T-helper 1 cell (primary cell): ENCODE measurements at places on chromosomes 2 and 18.

DNA sequence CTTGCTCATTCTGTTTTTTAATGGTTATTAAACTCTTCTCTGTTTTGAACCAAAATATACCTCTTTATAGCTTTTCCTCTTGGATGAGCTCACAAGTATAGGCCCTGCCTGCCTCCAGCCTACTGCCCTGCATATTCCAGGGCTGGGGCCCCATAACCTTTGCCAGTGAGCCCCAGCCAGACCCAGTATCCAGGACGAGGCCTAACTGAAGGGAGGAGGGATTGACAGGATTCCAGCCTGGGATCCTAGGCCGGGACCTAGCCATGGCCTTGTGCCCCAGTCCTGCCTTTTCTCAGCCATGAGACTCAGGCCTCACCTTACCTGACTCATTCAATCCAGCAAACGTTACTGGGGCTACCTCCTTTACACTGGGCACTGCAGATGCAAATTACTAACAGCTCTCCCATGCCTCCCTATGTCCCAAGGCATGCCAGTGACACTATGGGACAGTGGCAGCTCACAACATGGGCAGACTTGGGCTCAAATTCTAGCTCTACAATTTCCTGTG lies 159.2 kb downstream of the DDX1 start:
- no peak for DNase-seq

- no peak for DNase-seq
Measured at GRCh38 chr2:145032791-145033190, 512.9 kb upstream of the ZEB2 start.

DNA sequence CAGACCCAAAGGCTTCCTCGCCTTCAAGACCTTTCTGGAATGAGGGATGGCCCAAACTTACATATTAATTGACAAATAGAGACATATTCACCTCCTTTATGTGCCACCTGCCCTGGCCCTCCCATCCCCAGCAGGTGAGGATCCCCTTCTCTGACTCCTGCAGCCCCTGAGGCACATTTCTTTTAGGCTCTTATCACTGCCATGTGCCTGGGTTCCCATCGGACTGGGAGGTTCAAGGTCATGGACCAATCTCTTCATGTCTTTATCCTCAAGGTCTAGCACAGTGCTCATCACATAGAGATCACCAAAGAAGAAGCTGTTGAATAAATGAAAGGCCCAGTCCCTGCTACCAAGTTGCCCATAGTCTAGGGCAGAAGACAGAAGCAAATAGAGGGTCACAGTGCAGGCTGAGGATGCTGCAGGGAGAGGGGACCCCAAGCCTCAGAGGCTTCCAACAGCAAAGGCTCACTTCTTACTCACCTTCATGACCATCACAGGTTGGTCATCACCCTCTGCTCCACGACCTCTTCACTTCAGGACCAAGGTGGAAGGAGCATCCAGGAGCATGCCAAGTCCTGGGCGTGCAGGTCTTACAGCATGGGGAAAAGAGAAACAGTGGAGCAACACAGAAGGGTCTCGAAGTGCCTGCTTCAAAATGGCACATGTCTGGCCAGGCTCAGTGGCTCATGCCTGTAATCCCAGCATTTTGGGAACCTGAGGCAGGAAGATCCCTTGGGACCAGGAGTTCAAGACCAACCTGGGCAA lies 193.9 kb downstream of the SMAD2 start:
- DNase-seq = no peak

- no peak for DNase-seq
Measured at GRCh38 chr2:105220604-105221003, 20.9 kb upstream of the GPR45 start.
